ENCODE measurements at places on chromosomes 2 and 18.
A peak's percentile ranks its signal among the peaks of the same experiment; 100 is the strongest.

DNA sequence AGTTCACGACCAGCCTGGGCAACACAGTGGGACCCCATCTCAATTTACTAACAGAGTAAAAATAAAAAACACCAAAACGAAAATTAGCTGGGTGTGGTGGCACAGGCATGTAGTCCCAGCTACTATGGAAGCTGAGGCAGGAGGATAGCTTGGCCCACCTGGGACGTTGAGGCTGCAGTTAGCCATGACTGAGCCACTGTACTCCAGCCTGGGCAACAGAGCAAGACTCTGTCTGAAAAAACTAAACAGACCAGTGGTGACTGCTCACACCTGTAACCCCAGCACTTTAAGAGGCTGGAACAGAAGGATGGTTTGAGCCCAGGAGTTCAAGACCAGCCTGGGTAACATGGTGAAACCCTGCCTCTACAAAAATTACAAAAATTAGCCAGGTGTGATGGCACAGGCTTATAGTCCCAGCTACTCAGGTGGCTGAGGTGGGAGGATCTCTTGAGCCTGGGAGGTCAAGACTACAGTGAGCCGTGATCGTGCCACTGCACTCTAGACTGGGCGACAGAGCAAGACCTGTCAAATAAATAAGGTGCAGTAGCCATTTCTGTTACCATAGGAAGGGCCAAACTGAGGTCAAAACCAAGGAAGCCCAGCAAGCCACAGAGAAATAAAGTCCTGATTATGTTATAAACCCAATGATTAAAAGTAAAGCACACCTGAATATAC is 14.0 kb downstream of the USP34 start:
- DNase-seq = no peak

DNA sequence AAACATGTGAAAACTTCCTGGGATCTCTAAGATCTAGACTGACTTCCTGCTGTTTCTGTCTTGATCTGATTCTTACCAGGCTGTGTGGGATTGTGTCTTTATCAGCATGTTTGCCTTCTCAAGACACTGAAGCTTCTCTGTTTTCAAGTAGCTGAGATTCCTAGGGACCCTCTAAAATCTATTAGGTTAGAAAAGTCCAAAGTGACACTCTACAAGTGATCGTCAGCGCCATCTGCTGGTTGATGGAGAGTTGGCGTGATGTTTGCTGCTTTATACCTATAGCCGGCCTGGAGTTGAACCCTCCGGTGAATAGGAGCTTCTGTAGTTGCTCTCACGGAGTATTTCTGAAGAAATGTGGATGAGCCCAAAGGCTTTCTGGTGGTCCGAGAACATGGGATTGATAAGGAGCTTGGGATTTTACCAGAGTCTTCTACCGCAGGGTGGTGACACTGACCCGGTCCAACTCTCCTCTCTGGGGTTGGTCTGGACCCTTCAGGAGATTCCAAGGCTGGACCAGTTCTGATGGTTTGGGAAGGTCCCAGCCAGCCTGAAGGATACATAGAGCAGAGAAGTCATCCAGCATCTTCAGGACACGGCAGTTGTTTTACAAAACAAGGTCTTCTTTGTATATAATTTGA is 96.0 kb upstream of the TTC39C start:
- peak; percentile 88 for DNase-seq

DNA sequence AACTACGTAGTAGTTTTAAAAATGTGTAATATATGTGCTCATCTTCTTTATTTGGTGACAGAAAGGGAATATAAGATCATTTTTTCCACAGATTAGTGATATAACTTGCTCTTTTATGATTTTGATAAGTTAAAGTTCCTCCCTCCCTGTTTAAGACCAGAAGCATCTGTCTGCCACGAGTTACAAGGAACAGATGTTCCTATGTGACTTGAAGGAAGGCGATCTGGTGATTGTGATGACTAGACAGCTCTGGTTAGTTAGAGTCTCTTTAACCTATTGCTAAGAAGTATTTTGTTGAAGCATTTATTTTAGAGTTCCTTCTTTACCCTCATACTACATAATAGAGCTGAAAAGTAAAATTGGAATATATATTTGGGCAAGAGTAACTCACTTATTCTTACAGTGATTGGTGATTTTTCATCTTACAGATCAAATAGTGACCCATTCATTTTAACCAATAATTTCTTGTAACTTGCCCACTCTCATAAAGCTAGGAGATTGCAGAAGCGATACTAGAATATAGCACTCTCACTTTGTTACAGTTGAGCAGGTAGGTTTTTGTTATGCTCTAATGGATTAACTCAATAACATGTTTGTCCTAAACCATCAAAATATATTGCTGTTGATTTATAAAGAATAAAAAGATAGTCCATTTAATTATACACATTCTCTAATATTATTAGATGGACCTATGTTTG is 218.7 kb downstream of the SLC4A10 start:
- DNase-seq = no peak

- DNase-seq = no peak
These were observed 17.8 kb downstream of the MYO1B start for GRCh38 chr2:191263050-191263449.

DNA sequence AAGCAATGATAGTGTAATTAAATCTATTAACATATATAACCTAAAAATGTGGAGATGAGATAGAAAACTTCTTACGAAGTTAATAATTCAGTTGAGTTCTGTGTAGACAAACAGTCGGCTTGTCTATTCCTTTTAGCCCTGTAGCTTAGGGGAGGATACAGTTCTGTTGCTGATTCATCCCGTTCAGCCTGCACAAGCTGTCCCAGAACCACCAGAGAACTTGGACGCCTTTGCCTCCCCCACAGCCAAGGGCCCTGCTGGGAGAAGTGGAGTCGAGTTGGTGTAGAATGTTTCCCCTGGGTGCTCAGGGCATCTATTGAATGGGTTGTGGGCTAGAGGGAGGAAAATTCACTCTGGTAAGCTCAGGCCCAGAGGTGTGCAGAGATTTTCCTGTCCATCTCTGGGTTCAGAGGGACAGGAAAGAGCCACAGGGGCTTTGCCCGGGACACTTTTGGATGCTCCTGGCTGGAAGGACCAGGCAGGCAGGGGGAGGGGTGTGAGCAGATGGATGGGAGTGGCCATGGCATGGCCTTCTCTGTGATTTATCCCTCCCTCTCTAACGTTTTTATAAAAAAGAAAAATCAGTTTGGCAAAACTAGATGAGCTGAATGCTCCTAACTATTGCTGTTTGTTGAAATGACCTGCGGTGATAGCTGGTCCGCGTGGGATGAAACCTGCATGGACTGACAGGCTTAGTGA is 42.8 kb upstream of the GALR1 start:
- DNase-seq = no peak

DNA sequence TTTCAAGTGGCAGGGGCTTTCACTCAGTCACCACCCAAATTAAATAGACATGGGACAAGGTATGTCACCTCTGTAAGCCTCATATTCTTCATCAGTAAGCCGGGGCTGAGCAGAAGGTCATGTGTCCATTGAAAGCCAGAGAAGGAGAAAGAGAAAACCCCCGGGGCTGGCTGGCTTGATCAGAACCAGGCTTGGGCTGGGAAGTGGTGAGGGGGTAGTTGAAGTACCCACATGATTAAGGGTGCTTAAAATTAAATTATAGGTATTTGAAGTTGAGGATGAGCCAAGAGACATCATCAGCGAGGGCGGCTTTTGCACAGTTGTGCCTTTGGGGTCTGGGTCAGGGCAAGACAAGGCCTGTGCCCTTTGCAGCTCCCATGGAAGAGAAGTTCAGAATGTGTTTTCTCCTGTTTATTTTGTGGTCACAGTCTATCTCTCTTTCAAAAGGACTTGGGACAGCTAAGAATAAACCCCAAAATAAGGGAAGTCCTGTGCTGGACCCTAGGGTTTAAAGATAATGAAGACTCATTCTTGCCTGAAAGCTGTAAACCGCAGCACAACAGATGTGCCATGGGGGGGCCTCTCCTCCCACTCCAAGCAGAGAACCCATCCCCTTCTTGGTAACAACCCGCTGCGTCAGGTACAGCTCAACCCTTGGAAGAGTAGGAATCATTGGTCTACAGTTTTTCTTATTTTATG is 10.7 kb downstream of the DBI start:
- no peak for DNase-seq

DNA sequence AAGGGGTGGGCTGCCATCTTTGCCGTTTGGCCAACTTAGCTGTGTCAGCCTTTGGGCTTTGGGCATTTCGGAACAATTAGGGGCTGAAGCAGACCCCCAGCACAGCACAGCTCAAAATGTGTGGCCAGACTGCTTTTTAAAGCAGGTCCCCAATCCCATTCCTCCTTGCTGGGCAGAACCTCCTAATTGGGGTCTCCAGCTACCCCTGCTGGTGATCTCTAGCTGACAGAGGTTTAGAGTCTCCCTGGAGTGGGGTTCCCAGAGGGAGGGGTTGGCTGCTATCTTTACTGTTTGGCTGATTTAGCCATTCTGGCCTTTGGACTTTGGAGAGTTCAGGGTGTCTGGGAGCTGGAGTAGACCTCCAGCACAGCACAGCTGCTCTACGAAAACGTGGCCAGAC is 71.5 kb upstream of the LHCGR start:
- DNase-seq = no peak

- DNase-seq = no peak
These were observed 133.5 kb downstream of the LAMA3 start for GRCh38 chr18:23822590-23823385.
